Effector CD8-positive, alpha-beta T cell (primary cell): ENCODE measurements at places on chromosomes 12 and 14.

DNA sequence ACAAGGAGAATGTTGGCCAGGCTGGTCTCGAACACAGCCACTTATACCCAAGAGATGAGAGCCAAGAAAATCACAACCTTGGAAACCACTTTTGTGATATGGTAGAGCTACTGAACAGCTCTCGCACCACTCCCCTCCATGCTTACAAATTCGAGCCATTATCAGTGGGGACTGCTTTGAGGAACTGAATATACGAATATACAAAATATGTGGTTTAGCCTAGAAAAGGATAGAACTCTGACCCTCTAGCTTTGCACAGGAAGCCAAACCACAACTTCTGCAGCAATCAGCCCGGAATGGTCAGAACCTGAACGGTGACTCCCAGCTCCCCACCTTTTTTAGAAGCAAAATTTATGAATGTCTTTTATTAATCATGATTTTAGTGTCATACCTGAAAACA, 129.8 kb upstream of the TMEM132C start:
- DNase-seq: no peak

DNA sequence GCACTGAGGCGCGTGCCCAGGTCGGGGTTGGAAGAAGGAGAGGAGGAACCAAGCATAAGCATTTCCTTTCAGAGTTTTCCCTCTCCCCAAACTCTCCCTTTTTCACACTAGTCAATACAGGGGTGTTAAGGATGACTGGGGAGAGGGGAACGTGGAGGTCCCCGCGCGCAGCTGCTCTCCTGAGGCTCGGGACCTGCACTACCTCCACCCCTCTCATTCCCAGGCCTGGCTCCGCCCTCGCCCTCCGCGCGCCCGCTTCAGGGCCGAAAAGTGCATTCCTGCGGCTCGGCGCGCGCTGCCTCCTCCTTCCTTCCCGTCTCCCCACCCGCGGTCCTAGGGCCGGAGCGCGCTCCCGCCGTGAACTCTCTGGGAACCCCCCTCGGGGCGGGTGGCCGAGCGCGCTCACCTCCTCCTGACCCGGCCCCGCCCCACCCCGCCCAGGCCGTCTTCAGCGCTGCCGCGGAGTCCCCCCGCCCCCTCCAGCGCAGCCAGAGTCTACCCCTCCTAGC, 11.3 kb downstream of the RARG start:
- peak; percentile 66 for DNase-seq

DNA sequence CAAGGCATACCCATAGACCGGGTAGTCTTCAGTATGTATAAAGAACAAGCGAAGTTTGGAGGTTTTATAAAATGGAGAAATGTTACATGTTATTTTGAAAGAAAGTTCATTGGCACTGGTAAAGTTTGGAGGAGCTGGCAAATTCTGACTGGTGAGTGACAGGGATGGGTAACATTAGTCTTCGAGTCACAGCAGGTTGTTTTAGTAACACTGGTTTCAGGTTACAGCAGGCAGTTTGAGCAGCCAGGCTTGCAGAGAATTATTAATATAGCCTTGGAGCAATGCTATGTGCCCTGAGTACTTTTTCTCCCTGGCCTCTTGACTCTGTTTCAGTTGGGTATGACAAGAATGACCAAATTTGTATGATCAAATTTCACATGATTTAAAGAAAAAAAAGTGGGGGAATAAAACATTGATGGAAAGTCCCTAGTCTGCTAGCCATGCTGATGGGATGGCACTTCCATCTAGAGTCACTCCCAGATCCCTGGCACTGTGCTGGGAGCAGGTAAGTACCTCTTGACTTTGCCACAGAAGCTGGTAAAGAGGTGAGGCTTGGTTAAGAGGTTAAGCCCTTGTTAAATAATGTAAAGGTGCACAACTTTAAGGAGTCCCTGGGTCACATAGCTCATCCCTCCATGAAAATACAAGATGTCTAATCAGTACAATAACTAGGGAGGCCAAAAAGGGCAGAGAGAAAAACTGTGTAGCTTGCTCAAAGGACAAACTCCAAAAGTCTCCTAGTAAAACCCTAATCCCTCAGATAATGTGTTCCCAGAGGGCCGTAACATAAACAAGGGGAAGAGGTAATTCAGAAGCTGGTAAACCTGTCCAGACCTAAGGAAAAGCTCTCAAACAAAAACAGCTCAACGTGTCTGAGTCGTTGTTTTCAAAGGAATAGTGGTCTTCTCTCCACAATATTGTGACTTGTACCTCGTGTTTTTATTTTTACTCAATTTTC, 12.7 kb upstream of the SVOP start:
- no peak for DNase-seq

GRCh38 chr14:100950024-100950423, 46.5 kb upstream of the RTL1 start:
- no peak for DNase-seq

GRCh38 chr12:6083601-6084000, 40.9 kb downstream of the VWF start:
- DNase-seq: no peak

DNA sequence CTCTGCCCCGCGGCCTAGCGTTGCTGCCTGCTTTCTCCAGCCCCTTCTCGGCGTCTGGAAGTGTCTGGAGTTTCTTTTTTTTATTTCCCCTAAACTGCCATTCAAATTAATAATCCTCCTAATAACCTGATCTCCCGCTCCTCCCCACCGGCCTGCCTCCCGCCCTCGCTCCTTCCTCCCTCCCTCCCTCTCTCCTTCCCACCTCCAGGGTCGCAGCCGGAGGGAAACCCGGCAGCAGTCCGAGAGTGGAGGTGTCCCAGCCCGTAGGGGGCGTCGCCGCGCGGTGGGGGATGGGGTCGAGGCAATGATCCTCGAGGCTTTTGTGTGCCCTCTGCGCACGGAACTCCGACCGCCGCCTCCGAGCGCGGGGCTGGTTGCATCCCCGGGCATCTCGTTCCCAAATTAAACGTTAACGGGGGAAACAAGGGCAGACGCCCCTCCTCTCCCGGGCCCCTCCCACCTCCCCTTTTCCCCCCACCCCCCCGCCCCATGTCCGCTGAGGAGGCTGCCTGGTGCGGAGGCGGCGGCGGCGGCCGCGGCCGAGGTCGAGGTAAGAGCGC, 1.0 kb upstream of the SOCS2 start:
- peak; percentile 52 for DNase-seq

DNA sequence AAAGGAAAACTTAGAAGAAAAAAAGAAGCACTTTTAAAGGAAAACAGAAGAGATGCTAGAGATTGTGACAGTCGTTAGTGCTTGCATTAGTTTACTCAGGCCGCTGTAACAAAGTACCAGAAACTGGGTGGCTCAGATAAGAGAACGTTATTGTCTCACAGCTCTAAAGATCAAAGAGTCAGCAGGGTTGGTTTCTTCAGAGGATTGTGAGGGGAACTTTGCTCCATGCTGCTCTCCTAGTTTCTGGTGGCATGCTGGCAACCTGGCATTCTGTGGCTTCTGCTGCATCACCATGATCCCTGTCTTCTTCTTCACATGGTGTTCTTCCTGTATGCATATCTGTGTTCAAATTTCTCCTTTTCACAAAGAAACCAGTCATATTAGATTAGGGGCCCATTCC, 119.4 kb upstream of the PLEKHA5 start:
- no peak for DNase-seq

GRCh38 chr12:130537051-130537450, 179.0 kb downstream of the RIMBP2 start:
- no peak for DNase-seq

DNA sequence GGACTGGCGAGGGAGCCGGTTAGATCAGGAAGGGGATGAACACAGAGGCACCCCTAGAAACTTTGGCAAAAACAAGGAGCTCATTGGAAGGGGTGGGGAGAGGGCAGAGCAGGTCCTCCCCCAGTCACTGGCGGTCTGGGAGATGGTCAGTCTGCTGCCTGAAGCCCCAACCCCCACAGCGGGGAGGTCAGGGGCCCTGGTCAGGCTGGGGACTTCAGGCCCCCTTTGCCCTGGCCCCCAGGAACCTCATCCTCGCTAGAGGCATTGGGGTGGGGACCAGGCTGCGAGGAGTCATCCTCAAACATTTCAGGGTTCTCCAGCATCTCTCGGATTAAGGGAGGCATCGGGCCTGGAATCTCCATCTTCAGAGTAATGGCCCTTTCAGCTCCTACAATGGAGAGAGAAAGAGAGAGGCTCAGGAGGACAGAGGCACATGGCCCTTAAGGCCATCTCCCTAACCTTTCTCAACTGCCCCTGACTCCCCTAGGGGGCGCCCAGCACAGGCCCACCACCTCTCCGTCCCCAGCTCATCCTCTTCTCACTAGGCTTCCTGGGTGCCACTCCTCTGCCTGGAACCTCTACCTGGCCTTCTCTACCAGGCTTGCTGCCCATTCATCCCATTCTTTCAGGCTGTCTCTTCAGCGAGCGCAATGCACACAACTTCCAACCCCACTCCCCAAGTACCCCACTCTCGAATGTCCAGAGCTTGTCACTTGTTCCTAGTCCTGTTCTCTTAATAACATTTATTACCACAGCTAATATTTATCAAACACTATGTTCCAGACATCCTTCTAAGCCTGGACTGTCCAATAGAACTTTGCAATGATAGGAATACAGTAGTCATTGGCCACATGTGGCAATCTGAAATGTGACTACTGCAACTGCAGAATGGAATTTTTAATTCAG, 4.7 kb upstream of the ITGB7 start:
- DNase-seq: no peak

- no peak for DNase-seq
These were observed 8.5 kb downstream of the KLHL33 start for GRCh38 chr14:20427231-20428009.

- no peak for DNase-seq
These were observed 25.6 kb upstream of the ARID4A start for GRCh38 chr14:58272588-58273372.

DNA sequence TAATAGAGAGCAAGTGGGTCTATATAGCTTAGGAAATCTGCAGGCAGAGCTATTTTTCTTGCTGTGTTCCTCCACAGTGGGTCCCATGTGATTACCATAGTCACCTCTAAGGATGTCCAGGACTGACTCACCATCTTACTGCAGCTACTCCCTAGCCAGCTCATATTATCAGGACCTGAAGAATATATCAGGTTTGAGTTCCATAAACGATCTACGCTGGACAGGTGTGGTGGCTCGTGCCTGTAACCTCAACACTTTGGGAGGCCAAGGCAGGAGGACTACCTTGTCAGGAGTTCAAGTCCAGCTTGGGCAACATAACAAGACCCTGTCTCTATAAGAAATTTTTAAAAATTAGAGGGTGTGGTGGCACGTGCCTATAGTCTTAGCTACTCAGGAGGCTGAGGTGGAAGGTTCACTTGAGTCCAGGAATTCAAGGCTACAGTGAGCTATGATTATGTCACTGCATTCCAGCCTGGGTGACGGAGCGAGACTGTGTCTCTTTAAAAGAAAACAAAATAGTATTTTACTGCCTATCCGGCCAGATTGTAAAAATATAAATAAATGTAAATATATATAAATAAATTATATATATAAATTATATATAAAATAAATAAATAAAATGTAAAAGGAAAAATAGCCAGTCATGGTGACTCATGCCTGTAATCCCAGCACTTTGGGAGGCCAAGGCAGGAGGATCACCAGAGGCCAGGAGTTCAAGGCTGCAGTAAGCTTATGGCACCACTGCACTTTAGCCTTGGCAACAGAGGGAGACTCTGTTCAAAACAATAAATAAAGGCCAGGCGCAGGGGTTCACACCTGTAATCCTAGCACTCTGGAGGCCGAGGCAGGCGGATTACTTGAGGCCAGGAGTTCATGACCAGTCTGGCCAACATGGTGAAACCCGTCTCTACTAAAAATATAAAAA, 6.9 kb upstream of the SPRYD4 start:
- no peak for DNase-seq

DNA sequence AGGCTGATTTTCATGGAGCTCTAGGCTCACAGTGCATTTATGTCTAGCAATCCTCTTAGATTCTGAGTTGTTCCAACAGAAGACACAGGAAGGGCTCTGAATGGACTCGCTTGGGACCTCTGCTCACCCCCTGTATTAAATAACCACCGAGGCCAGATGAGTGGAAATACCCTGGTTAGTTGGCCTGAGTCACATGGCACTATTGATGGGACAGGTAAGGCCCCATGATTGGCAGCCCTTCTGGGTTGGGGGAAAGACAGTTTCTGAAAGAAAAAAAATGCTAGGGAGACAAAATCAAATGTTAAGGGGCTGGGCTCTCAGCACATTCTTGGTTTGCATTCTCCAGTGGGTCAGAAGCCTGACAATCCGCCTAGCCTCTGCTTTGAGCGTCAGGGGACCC, 14.8 kb downstream of the DGLUCY start:
- DNase-seq: no peak

- DNase-seq: no peak
These were observed 9.7 kb upstream of the TUBA1A start for GRCh38 chr12:49198431-49199155.

DNA sequence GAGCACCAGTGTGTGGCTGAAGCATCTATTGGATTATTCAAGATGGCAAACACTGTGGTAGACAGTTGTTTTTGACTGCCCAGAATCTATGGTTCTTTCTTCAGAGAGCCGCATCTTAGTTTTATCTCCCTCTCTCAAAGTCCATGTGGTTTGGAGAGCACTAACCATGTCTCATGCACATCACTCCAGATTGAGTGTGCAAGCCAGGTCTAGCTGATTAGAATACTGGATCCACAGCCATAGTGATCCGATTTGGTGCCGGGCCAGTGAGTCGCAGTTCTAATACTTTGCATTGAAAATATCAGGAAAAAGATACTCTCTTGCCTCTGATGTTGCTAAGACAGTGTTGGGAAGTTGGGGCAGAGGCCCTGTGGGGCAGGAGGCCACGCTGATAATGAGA, 4.6 kb upstream of the SBNO1 start:
- DNase-seq: no peak

DNA sequence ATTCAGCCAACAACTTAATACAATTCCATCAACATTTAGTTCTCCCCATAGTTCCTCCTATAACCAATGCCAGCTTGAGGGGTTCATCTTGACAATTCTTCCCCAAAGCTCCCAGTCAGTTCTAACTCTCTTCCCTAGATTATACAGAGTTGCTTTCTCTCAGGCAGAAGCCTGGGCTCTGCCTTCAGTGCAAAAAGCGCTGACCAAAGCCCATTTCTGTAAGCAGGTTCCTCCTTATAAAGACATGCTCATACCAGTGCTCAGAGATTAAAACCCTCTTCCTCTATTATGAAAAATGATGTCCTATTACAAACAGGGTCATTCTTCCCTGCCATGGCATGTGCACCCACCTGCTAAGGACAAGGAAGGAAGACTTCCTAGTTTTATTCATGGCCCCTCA, 16.2 kb downstream of the SPIC start:
- DNase-seq: no peak

DNA sequence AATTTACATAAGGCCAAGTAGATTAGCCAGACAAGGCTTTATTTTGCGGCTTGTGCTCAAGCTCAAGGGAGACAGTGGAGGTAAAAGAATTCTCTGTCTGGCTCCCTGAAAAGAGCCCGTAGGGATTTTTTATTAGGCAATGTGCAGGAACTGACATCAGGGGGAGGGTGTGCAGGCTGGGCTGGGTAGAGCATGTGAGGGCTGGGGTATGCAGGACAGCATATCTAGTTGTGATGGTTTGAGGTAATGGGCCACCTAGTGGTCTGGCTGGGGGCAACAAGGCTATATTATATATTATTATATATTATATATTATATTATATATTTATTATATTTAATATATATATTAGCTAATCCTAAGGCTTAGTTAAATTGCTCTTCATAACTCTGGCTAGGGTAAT, 102.1 kb downstream of the TMEM117 start:
- DNase-seq: no peak
